AG08396 (cell line): ENCODE measurements at places on chromosomes 12 and 14.

- DNase-seq = no peak
Observed at GRCh38 chr12:66999141-66999540, 270.0 kb upstream of the CAND1 start.

- no peak for DNase-seq
Observed at GRCh38 chr14:61121355-61121787, 140.3 kb downstream of the SLC38A6 start.

- DNase-seq = no peak
Observed at GRCh38 chr12:105492591-105493545, 162.4 kb downstream of the C12orf75 start.

GRCh38 chr14:23643533-23644194 is 7.5 kb downstream of the DHRS2 start:
- DNase-seq = no peak

GRCh38 chr12:113108308-113108707 is 27.3 kb downstream of the RASAL1 start:
- DNase-seq = no peak

GRCh38 chr14:55701638-55702037 is 121.6 kb downstream of the KTN1 start:
- no peak for DNase-seq
